ENCODE measurements at places on chromosomes 7 and 10.
A peak's percentile ranks its signal among the peaks of the same experiment; 100 is the strongest.

GRCh38 chr10:63562857-63563256 is 41.7 kb downstream of the REEP3 start:
- no peak for DNase-seq

DNA sequence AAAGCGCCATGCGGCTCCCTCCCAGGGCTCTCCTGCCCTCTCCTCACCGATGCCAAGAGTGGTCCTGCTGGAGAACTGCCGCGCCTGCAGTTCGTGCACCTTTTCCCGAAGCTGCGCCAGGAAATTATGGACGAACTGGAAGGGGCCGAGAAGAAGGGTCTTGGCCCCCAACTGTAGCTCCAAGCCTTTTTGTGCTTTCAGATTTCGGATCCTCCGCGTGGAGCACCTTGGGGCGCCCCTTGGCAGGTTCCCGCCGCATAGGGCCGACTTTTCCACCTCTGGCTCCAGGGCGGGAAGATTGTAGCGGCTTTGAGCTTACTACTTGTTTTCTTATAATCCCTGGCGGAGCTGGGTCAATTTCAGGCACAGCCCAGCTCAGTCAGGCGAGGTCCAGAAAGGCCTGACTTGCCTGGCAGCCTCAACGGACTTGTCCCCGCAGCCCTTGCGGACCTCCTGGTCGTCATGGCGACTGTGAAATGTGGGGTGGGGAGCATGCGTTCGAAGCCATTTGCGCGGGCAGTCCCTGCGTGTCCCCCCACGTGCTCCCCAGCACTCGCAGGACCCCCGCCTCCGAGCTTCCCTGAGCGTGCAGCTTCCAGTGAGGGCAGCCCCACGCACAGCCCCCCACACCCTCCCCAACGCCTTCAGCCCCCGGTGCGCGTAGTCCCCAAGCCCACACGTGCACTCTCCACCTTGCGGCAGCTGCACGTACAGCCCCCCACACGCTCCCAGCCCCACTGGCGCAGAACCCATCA is 129.9 kb downstream of the KBTBD2 start:
- DNase-seq = peak; percentile 26

GRCh38 chr10:110834629-110835301 is 37.0 kb upstream of the PDCD4 start:
- peak; percentile 60 for DNase-seq

- DNase-seq = no peak
Observed at GRCh38 chr10:70923696-70924095, 35.3 kb upstream of the PCBD1 start.

GRCh38 chr10:108167766-108168165 is 1003.3 kb upstream of the SORCS1 start:
- no peak for DNase-seq

DNA sequence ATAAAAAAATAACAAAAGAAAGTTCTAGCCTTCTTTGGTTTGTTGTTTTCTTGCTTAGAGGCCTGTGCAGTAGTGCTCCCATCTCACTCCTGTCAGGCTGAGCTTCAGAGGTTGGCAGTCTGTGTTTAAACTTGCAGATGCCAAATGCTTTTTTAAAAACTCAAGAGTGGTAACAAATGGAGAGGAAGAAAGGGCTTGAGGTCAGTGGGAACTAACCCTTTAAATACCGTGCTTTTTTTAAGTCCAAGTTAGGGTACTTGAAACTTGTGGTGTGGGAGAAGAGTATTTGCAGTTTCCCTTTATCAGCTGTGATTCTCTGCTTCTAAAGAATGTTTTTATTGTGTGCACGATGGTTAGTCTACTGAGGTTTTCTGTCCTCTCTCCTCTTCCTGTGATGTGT is 29.4 kb downstream of the ZRANB1 start:
- DNase-seq = no peak

DNA sequence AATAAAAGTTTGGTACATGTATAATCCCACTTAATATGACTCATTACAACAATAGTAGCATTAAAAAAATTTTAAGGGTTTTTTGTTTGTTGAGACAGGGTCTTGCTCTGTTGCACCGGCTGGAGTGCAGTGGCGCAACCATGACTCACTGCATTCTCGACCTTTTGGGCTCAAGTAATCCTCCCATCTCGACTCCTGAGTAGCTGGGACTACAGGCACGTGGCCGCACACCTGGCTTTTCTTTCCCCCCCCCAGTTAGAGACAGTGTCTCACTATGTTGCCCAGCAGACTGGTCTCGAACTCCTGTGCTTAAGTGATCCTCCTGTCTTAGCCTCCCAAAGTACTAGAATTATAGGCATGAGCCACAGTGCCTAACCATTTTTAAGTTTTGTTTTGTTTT is 40.7 kb downstream of the KMT2C start:
- DNase-seq = no peak

- no peak for DNase-seq
Observed at GRCh38 chr7:146660839-146661238, 544.2 kb downstream of the CNTNAP2 start.

GRCh38 chr7:27185013-27185853 is at the start of gene HOXA11:
Gene HOXA11 (minus strand): TSS chr7:27185232. CDS start chr7:27185144, 88 bp downstream.
- DNase-seq = no peak

DNA sequence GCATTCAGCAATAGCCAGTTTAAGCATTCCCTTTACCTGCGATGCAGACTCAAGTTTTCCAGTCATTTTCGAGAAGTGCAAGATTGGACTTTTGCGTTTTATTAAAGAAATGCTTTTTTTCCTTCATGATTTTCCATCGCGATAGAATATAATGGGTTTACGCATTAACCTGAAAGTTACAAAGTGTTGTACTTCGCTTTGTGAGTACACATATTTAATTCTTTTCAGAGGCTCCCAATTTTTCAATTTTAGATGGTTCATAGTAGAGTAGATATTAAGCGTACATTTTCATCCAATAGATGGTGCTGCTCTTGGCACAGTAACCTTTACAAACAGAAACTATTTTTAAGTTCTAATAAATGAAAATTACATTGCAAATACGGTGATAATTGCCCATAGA is 1.3 kb downstream of the PTPRZ1 start:
- no peak for DNase-seq

DNA sequence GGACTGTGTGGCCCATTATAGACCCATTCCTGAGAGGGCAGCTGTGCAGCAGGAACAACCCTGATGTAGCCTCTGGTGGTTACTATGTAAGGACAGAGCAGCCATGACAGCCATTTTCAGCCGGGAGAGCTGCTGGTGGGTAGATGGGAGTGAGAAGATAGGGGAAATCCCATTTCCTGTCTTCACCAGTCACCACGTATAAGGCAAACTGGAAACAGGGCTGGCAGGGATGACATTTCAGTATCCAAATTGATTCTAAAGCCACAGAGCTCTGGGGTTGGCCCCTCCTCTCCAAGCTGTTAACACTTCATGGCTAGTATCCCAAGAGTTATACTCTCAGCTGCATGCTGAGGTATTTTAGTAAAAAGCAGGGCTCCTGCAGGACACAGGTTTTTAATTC is 15.2 kb upstream of the FZD1 start:
- no peak for DNase-seq

- DNase-seq = no peak
Observed at GRCh38 chr10:44300666-44301649, 83.9 kb downstream of the CXCL12 start.

- DNase-seq = no peak
Observed at GRCh38 chr7:142698429-142698828, 50.8 kb upstream of the PRSS1 start.

DNA sequence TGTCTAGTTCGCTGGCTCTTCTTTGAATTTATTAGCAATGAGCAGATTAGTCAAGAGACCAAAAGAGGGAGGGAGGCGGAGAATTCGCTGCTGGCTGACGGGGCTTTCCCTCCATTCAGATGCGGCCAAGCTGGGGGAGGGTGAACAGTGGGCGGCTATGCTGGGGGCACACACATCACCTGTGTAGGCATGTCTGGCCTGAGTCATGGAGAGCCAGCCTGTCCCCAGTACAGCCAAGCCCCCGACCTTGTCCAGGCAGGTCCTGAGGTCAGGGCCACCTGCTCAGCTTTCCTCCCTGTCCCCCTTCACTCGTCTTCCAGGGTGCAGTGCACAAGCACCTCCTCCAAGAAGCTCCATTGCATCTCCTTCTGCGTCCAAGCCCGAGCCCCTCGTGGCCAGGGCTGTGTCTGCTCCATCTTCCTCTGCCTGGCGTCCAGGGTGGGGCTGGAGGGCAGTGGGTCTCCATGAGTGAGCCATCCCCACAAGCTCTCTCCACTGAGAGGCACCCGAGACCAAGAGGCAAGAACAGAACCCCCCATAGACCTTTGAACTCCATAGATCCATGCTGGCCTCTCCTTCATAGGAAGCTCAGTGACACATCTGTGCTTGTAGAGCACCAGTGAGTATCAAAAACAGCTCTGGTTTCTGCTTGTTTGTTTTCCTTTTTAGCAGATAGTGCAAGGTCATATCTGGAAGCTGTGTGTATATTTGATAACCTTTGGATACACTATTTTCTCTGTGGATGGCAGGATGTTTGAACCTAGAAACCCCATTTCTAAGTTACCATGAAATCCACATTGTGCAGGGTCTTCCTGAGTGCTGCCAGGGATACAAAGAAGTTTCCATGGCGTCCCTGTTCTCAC is 1.9 kb upstream of the DEPP1 start:
- no peak for DNase-seq

GRCh38 chr10:111890046-111890445 is 293.5 kb downstream of the GPAM start:
- peak; percentile 27 for DNase-seq

- no peak for DNase-seq
Observed at GRCh38 chr7:137771273-137771672, 75.5 kb downstream of the DGKI start.

- no peak for DNase-seq
Observed at GRCh38 chr10:31062856-31063255, 31.2 kb upstream of the ZNF438 start.

GRCh38 chr7:27619492-27619891 is 43.2 kb downstream of the HIBADH start:
- DNase-seq = no peak

GRCh38 chr10:77638321-77639101 is 903 bp upstream of the KCNMA1 start:
- DNase-seq = peak; percentile 86

All from neural progenitor cell (in vitro differentiated cells).